NCI-H2029 treated with DMSO at 0.1 percent for 48 hours (cell line): ENCODE measurements at places on chromosomes 2 and 18.

DNA sequence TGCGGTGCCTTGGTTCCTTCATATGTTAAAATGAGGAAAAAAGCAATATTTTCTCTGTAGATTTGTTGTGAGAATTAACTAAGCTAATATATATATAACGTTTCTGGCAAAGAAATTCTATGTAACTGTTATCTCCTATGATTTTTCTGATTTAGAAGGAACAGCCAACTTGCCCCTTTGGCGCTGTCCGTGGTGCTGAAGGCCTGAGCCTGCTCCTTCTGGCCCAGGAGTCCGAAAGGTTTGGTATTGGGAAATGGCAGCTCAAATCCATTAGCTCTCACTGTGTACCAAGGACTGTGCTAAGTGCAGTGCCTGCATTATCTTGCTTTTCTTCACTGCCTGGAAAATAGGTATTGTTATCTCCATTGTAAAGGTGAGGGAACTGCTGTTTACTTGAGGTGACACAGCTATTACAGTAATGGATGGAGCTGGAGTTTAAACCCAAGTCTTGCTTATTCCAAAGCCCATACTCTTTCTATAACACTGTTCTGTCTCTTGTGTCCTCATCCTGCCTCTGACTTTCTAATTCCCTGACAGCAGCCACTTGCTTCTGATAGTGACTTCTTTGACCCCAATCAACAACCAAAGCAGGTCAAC is 52.2 kb downstream of the C1QL2 start:
- DNase-seq: no peak

GRCh38 chr2:14761118-14761517 is 128.6 kb downstream of the LRATD1 start:
- DNase-seq: no peak

GRCh38 chr18:62957885-62958472 is 242.6 kb downstream of the PHLPP1 start:
- no peak for DNase-seq

GRCh38 chr2:175362331-175362730 is 180.8 kb upstream of the ATP5MC3 start:
- DNase-seq: no peak

GRCh38 chr18:13409997-13410396 is 191.4 kb downstream of the LDLRAD4 start:
- DNase-seq: no peak

DNA sequence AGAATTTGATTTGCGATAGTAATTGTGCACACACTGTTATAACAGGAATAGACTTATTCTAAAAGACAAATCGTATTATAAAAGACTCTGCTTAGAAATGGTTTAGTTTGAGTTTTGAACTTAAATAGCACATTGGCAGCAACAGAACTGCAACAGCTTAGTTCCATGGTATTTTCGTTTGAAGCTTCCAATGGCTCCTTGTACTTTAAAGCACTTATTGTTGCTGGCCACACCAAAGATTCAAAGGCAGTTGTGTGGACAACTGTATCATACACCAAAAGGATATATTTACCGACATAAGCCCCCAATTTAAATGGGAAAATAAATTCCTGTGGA is 627 bp downstream of the WIPF1 start:
- DNase-seq: no peak

DNA sequence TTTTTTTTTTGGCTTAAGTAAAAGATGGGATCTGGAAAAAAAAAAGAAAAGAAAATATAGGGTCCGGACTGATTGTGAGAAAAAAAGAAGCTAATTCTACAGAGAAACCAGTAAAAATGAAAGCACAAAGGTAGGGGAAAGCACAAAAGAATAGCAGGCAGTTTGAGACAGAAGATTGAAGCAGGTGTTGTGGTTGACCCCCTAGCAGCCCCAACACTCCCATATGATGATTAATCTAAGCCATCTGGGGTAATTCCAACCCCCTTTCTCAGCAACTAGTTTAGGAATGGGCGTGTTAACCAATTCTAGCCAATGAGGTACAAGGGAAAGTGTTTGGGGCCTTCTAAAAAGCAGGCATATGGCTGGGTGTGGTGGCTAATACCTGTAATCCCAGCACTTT is 77.0 kb downstream of the MBD2 start:
- DNase-seq: no peak

DNA sequence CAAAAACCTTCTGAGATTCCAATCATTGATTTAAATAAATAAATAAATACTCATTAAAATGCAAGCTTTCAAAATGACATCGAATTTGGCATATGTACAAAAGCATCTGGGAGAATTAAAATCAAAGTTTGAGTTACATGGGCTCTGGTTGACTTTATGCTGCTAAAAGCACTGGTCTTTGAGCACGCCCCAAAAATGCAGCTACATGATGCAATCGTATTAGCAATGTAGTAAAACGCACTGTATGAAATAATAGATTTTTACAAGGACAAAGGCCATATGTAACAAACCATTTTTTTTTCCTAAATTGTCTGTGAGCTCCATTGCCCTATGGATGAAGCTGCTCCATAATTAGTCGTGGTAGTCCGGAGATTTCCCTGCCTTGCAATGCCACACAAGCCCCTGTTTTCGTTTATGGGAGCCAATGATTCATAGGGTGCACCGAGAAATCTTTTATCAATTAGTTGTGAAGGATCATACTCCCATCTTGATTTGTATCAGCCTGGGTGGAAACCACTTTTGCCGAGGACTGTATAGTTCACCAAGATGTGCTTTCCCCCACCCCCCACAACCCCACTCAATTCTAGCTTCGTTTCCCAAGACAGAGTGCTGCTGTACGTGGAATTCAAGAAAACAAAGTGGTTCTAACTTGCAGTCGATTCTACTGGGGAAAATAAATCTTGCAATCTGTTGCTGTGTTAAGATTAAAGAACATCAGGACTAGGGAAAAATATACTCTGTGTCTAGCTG is 268.4 kb downstream of the IRS1 start:
- no peak for DNase-seq

DNA sequence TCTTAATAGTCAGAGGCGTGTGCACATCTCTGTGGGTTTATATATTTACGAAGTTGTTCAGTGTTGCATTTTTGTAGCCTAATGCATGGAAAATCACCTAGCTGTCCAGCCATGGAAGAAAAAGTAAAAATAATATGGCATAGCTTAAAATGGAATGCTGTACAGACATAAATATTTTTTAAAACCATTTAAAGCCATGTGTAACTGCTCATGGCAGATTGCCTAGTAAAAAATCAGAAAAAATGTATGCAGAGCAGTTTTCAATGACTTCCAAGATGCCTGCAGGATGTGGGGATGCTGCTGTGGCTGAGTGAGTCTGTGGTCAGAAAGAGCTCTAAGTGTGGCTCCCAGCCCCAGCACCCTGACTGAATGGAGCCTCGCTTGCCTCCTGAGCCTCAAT is 64.8 kb upstream of the ALKAL2 start:
- no peak for DNase-seq

DNA sequence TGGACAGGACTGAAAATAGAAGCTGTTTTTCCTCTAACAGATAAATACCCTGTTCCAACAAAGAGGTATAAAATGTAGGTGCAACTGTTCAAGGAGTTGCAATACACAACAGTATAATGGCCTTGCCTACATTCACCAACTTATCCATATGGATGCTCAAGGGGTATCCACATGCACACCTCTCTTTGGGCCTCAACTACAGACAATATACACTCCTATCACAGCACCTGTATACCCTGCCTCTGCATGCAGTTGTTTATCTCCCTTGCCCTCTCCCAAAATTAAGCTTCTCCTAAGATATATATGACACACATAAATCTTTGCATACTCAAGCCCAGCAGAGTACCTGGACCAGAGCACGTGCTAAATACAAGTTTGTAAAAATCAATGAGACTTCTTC is 37.3 kb downstream of the DARS1 start:
- DNase-seq: no peak

GRCh38 chr2:189300916-189301315 is 121.4 kb upstream of the COL5A2 start:
- no peak for DNase-seq

DNA sequence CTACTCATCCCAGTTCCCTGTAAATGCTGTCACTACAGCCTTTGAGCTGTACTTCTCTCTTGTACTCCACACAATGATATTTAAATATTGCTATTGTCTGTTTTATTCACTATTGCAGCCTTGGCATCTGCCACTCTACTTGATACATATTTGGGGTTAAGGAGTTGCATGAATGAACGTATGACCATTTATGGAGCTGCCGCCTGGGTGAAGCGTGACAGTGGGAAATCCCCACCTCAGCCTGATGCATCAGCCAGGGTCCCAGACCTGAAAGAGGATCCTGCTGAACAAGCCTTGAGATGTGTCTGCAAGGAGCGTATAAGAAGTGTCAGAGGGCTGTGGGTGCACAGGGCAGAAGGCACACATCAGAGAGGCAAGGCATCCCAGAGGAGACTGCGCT is 39.1 kb downstream of the MRPL35 start:
- no peak for DNase-seq

GRCh38 chr2:70300771-70301343 is 1.0 kb downstream of the FAM136A start:
- no peak for DNase-seq

DNA sequence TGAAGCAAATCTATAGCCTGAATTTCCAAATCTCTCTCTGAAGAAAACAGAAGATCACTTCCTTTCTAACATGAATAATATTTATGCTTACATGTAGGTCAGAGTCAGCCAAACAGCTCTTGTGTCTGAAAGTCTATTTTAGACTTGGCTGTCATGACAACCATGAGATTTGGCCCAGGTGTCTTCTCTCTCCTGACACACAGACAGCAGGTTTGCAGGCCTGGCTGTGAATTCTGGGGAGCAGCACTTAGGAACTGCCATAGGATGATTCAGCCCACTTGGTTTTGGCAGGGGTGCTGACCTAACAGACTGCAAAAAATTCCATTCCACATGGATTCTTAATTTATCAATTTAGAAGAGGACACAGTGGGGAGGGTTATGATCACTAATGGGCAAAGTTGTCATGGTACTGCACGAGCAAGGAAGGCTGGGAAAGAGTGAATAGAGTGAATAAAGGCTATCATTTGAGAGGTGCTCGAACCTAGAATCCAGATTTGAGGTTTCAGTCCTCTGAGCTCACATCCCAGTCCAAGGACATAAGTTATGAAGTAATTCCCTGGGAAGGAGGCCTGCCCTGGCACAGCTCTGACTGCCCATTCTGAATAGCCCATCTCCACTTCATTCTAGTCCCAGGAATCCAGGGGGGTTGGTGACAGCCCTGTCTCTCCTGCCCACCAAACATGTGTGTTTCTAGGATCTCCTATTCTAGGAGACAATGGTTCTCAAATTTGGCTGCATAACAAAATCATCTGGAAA is 453.9 kb upstream of the TRIB2 start:
- DNase-seq: no peak

- no peak for DNase-seq
Measured at GRCh38 chr2:8581601-8582041, 100.2 kb upstream of the ID2 start.
